ENCODE measurements at places on chromosomes 13 and 19. TPM values are rescaled to one million over a fixed set of nuclear protein-coding genes. Genes with fewer than 3 reads are reported as not detected.

Gene FUT2
- total RNA-seq, result 3.0 TPM

Gene MBD3L2
- not detected for total RNA-seq

Gene ZNF471
- 8.6 TPM for total RNA-seq

Gene CYP2F1
- 3.1 TPM for total RNA-seq

Gene NTN5
- total RNA-seq, result 0.21 TPM

Gene IZUMO4
- total RNA-seq, result 3.1 TPM

Gene SPIB
- total RNA-seq, result 0.10 TPM

Gene CPAMD8
- 6.2 TPM for total RNA-seq

Gene ZNF383
- 12.6 TPM for total RNA-seq

Gene CEACAM18
- total RNA-seq, result not detected

Gene SPTBN4
- total RNA-seq, result 0.92 TPM

Gene DPY19L3
- 35.3 TPM for total RNA-seq

Gene GAS6
- 85.8 TPM for total RNA-seq

Gene LGI4
- total RNA-seq, result 7.6 TPM

Gene RXFP2
- total RNA-seq, result not detected

Gene AP1M2
- total RNA-seq, result 13.8 TPM

Gene CLEC4M
- total RNA-seq, result not detected

Gene PALM
- 52.9 TPM for total RNA-seq

Gene NLRP13
- total RNA-seq, result not detected

Gene ZSCAN4
- total RNA-seq, result not detected

Gene ZNF729
- total RNA-seq, result 0.10 TPM

Gene SERTM1
- total RNA-seq, result not detected

Gene TPGS1
- 34.5 TPM for total RNA-seq

Data from tongue (tissue), 3 donors.